ENCODE measurements at places on chromosomes 7 and 10.

GRCh38 chr7:114175125-114175524, 239.5 kb upstream of the FOXP2 start:
- DNase-seq = peak; percentile 30

- no peak for DNase-seq
Observed at GRCh38 chr10:14571866-14572507, 202.7 kb downstream of the FAM107B start.

GRCh38 chr10:61188691-61189090, 244.7 kb upstream of the RHOBTB1 start:
- DNase-seq = no peak

DNA sequence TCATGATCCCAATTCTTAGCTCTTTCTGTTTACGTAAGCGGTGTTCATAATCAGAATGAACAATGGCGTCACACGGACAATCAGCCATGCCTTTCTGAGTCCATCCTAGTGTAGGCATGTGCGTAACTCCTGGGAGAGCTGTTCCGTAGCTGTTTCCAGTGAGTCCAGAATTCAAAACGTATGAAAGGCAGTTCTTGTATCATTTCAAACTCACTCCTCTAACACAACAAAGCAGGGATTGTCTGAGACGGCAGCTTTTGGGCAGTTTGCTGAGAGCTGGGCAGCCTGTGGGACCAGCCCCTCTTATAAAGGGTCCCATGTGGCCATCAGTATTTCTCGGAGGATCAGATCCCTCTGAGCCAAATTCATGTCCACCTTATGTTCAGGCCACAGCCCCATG, 43.4 kb downstream of the PSPH start:
- no peak for DNase-seq

DNA sequence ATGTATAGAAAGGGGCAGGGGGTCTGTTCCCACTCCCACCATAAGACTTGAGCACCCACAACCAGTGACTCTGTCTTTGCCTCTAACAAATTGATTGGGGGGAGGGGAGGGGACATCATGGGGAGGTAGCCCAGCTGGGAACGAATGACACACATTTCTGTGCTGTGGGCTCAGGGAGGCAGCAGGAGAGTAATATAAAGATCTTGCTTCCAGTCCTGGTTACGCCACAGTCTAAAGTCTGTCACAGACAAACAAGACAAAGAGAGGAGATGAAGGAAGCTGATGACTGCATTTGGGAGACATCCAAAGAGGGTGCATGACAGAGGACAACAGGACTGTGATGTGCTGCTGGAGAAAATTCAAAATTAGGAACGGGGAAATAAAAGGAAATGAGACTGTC, 153.9 kb downstream of the ACTR3B start:
- DNase-seq = no peak

DNA sequence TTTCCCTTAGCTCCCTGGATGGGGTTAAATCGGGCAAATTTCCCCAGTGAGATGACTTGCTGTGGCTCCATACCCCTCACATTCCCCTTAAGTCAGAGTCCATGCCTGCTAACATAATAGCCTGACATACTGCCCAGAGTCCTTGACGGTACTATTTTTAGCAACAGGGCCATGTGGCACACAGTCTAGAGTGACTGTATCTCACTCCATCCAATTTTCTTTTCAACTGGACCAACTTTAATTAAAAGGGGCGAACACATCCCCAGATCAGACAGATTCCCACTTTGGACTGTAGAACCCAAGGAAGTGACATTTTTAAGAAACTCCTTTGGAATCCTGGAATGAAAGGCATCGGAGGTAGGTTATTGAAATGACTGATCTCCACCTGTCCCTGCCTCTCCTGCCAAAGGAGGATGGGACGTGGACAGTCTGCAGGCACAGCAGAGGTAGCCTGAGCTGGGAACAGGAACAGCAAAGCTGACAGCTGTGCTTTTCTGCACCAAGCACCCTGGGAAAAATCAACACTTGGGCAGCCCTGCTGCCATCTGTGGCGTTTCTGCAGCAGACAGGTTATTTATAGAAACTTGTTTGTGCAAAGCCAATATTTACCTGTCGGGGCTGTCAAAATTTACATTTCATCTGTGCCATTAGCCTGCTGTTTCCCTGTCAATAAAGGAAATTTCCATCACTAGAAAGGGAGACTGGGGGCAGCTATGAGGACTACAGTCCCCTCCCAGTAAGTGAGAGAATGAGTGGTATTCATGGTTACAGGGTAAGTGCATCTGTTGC, 221.5 kb upstream of the AOAH start:
- DNase-seq = no peak

DNA sequence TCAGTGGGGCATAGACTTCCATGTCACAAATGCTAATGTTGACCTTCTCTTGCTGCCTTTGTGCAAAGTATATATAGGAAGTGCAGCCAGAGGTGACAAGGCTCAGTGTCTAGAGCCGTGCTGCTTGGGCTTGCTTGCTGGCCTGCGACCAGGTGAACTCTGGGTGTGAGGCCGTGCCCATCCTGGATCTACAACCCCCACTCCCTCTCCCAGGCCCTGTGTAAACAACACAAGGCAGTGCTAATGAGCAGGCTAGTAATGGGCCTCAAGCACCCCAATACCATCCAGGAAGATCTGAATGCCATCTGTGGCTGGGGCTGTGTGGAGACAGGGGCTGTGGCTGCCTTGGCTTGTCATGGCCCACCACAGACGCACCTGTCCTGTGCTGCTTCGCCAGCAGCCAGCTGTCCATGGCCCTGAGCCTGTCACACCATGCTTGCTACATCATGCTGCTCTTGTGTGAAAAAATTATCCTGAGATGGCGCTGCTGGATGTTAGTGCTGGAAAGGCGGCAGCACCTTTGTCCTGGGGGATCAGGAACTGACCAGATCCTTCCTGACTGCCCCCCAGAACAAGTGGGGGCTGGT, 107.6 kb upstream of the ZNF92 start:
- DNase-seq = no peak

- DNase-seq = no peak
Observed at GRCh38 chr7:100367251-100367620, 6.1 kb upstream of the PILRA start.

Measured in HS-27A (cell line).